HFFc6 (cell line): ENCODE measurements at places on chromosomes 2 and 18. TPM values are rescaled to one million over a fixed set of nuclear protein-coding genes. Genes with fewer than 3 reads are reported as not detected.

GRCh38 chr2:122683018-122683417, 927.6 kb downstream of the TSN start:
- no peak for DNase-seq
- H3K4me1 ChIP-seq: no peaks in the 10 kb centered on the region
- H3K27me3 ChIP-seq: no peaks in the 10 kb centered on the region; the same call in 1 of the 2 replicates
- no peaks in the 10 kb centered on the region for H3K36me3 ChIP-seq
- H3K4me3 ChIP-seq: no peak overlapping the region
- no peak overlapping the region for H3K27ac ChIP-seq

GRCh38 chr2:241238693-241239198, 50.3 kb downstream of the ANO7 start:
- H3K36me3 ChIP-seq: peaks cover 83% of the 10 kb centered on the region
- peaks cover 9% of the 10 kb centered on the region for H3K27me3 ChIP-seq
- no peak overlapping the region for H3K27ac ChIP-seq
- no peak overlapping the region for H3K4me3 ChIP-seq

Gene C2orf78
- total RNA-seq: not detected in 2 replicates

Gene TUBA4A
- 37.8 to 52.9 TPM (median 40.4 TPM) in 3 replicates for total RNA-seq

DNA sequence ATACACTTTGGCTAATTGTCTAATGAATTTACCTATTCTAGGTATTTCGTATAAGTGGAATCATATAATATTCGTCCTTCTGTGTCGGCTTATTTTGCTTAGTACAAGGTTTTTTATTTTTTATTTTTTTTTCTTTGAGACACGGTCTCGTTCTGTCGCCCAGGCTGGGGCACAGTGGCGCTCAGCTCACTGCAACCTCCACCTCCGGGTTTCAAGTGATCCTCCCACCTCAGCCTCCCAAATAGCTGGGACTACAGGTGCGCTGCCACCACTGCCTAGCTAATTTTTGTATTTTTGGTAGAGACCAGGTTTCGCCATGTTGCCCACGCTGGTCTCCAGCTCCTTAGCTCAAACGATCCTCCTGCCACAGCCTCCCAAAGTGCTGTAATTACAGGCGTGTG, 38.2 kb downstream of the PCBP1 start:
- H3K27me3 ChIP-seq: peaks cover 11% of the 10 kb centered on the region
- H3K36me3 ChIP-seq: no peaks in the 10 kb centered on the region
- H3K27ac ChIP-seq: peak overlapping the region; percentile 98

DNA sequence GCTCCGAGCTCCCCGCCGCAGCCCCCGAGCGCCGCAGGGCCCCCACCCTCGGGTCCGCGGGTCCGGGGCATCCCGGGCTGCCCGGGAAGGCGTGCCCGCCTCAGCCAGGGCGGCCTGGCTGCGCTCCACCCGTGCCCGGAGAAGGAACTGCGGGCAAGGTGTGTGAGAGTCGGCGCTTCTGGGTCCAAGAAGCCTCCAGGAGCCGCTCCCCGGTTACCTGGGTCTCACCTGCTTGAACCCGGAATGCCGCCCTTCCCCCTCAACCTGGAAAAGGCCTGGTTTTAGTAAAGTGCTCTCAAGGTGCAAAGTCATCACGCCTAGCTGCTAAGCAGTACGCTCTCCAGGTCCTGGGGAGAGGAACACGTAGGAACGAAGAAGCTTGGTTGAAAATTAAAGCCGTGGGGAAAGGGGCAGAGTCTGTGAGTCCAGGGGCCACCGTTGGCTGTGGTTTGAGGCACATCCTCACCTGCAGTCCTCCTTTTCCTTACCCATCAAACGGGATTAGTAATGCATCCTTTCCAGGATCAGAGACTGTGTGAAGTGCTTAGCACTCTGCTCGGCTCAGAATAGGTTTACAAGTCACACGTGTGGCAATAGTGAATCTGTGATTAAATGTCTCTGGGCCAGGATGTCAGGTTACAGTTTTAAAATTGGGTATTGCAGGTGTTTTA, 1.2 kb downstream of the ASAP2 start:
- peak overlapping the region; percentile 85 for H3K27ac ChIP-seq
- peak overlapping the region; percentile 97 for H3K4me3 ChIP-seq
- H3K36me3 ChIP-seq: peaks cover 19% of the 10 kb centered on the region
- peaks cover 59% of the 10 kb centered on the region for H3K4me1 ChIP-seq

DNA sequence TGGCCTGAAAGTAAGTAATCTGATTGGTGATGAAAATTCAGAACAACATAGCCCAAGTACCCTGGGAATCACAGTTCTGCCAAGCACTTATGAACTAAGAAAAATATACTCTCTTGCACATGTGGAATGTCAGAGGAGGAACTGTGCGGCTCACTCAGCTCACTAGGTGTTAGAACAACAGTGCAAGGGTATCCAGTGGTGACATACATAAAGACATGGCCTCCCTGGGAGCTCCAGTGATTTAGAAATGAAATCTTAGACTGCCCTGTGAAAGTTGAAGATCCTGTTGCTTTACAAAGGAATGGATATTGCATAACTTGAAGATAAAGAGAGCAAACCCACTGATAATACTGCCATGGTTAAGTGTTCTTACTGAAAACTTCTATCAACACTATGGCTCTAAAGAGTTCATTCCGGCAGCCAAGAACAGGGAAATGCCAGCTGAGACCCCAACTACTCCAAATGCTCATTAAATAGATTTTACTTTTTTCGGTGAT, 246.2 kb downstream of the ARHGAP15 start:
- H3K4me3 ChIP-seq: no peak overlapping the region
- no peak for DNase-seq
- no peaks in the 10 kb centered on the region; the same call in 1 of the 2 replicates for H3K27me3 ChIP-seq
- no peaks in the 10 kb centered on the region for H3K36me3 ChIP-seq
- no peaks in the 10 kb centered on the region for H3K4me1 ChIP-seq

DNA sequence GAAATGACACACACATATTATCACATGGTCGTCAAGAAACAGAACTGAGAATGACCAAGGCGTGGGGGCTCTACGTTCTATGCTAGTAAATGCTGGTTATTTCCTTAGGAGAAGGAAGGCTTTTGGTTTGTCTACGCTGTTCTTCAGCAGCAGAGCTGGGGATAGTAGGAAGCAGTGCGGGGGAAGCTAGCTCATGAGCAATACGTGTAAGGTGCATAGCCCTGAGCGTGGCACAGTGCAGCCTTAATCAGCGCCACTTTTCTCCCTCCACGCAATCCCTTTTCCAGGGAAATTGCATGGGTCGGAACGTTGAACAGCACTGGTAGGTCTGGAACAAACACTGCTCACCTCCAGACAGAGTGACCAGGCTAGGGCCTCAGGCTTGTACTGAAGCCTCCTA, 199.6 kb upstream of the FBXO11 start:
- peak overlapping the region; percentile 76; the same call in 1 of the 2 replicates for H3K4me3 ChIP-seq
- no peaks in the 10 kb centered on the region for H3K36me3 ChIP-seq
- H3K27me3 ChIP-seq: no peaks in the 10 kb centered on the region
- peak overlapping the region; percentile 97 for H3K27ac ChIP-seq
- no peak for DNase-seq

DNA sequence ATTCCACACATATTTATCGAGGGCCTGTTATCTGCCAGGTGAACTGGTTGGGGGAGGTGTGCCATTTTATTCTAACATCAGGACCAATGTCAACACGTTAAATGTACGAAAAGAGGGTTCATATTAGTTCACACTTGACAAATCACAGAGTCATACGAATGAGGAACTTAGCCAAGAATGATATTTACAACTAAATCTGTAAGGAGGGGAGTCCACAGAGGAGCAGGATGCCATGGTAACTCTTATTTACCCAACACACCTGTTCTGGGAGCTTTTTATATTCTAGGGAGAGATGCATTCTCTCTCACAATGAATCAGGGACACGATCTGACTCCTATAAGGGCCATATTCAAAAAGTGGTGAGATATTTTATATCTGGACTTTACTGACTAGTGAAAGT, 144.1 kb downstream of the CDC42EP3 start:
- DNase-seq: no peak
- H3K36me3 ChIP-seq: no peaks in the 10 kb centered on the region
- peaks cover 3% of the 10 kb centered on the region; the same call in 1 of the 2 replicates for H3K27me3 ChIP-seq

Gene XIRP2
- not detected in 3 replicates for total RNA-seq

GRCh38 chr2:18520451-18521425, 39.7 kb downstream of the RDH14 start:
- peak; percentile 57 for DNase-seq
- no peaks in the 10 kb centered on the region for H3K27me3 ChIP-seq
- no peak overlapping the region for H3K27ac ChIP-seq
- peaks cover 69% of the 10 kb centered on the region for H3K4me1 ChIP-seq

Gene FLACC1
- 0.70 to 1.4 TPM (median 1.1 TPM) in 3 replicates for total RNA-seq

GRCh38 chr2:236661762-236662110, 92.1 kb downstream of the ACKR3 start:
- H3K36me3 ChIP-seq: peaks cover 11% of the 10 kb centered on the region
- peak overlapping the region; percentile 36; the same call in 1 of the 2 replicates for H3K27ac ChIP-seq
- peaks cover 38% of the 10 kb centered on the region for H3K4me1 ChIP-seq
- H3K27me3 ChIP-seq: peaks cover 10% of the 10 kb centered on the region
- no peak for DNase-seq

DNA sequence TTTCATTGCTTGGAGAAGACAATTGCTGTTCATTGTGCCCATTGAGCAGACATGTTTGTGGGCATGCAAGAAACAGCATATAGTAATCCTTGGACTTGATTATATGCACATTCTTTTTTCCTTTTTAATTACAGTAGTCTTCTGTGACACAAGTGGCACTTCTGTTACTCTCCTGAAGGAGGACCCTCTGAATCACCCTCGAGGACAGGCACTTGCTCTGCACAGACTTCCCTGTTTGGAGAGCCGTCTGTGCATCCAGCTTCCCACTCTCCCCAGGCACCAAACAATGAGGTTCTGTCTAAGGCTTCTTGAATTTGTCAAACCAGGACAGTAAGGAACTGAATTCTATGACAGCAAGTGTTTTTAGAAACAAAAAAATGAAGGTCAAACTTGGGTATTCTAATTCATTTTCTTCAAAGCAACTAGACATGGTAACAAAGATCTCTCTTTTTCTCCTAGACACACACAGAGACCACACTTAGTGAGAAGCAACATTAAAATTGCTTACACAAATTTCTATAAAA, 844.6 kb upstream of the ID2 start:
- H3K36me3 ChIP-seq: no peaks in the 10 kb centered on the region
- H3K27ac ChIP-seq: no peak overlapping the region
- no peaks in the 10 kb centered on the region for H3K27me3 ChIP-seq
- peaks cover 22% of the 10 kb centered on the region for H3K4me1 ChIP-seq
- DNase-seq: no peak
- H3K4me3 ChIP-seq: no peak overlapping the region

GRCh38 chr2:62089658-62090057, 106.3 kb upstream of the B3GNT2 start:
- H3K36me3 ChIP-seq: no peaks in the 10 kb centered on the region
- no peaks in the 10 kb centered on the region for H3K27me3 ChIP-seq
- no peak overlapping the region for H3K27ac ChIP-seq
- no peak for DNase-seq

GRCh38 chr2:30380824-30381223, 66.2 kb upstream of the LCLAT1 start:
- H3K36me3 ChIP-seq: peaks cover 8% of the 10 kb centered on the region; the same call in 1 of the 2 replicates
- peaks cover 16% of the 10 kb centered on the region for H3K27me3 ChIP-seq
- no peak for DNase-seq
- no peak overlapping the region for H3K27ac ChIP-seq

GRCh38 chr2:21289551-21289950, 165.8 kb downstream of the TDRD15 start:
- H3K27ac ChIP-seq: no peak overlapping the region
- H3K27me3 ChIP-seq: no peaks in the 10 kb centered on the region; the same call in 1 of the 2 replicates
- H3K4me3 ChIP-seq: no peak overlapping the region
- H3K4me1 ChIP-seq: no peaks in the 10 kb centered on the region
- DNase-seq: no peak

Gene RSAD2
- not detected in 3 replicates for total RNA-seq

DNA sequence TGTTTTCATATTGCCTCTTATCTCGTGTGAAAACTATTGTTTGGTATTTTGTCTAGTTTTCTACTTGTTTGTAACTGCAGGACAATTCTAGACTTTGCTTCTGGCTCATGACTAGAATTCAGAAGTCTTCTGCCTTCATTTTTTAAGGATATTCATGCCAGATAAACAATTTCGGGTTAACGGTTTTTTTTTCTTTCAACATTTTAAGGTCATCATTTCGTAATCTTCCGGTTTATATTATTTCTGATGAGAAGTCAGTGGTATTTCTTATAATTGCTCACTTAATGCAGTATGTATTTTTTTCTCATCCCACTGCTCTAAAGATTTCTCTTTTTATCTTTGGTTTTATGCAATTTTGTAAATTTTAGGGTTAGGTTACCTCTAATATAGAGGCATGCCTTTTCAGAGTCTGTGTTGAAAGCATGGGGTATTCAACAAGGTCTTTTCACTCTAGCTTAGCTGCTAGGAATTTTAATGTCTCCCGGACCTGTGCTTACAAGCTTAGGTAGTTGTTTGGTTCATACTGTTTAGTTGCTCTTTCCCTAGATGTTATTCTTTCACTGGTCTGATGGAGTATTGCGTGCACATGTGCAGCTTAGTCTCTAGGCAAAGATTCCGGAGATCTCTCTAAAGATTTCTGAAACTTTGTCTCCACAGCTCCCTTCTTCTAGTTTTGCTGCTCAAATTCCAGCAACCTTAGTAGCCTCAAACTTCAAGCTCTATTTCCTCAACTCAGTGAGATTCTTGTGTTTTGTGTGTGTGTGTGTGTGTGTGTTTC, 198.1 kb downstream of the MCFD2 start:
- H3K36me3 ChIP-seq: peaks cover 52% of the 10 kb centered on the region
- H3K27me3 ChIP-seq: no peaks in the 10 kb centered on the region
- no peak for DNase-seq
- H3K27ac ChIP-seq: peak overlapping the region; percentile 78
- peaks cover 92% of the 10 kb centered on the region for H3K4me1 ChIP-seq

- H3K27me3 ChIP-seq: no peaks in the 10 kb centered on the region
- no peak overlapping the region for H3K27ac ChIP-seq
- DNase-seq: no peak
- no peaks in the 10 kb centered on the region for H3K36me3 ChIP-seq
- no peak overlapping the region for H3K4me3 ChIP-seq
These were observed 10.9 kb upstream of the ERBB4 start for GRCh38 chr2:212549463-212549862.

DNA sequence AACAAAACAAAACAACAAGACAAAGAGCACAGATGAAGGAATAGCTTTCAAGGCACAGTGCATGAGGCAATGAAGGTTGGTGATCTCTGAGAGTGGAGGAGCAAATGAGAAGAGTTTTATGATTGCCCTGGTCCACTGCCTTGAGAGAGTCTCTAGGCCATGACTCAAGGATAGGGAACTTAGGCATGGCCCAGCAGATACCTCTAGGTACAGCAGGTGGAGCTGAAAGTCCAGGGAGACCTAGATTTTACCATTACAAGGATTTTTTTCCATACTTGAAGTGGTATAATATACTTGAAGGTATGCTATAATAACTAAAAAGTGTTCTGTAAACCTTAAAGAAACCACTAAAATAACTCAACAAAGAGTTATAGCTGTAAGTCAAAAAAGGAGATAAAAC, 239.5 kb upstream of the KLHL29 start:
- no peaks in the 10 kb centered on the region for H3K4me1 ChIP-seq
- H3K27ac ChIP-seq: no peak overlapping the region
- no peak for DNase-seq
- peaks cover 2% of the 10 kb centered on the region; the same call in 1 of the 2 replicates for H3K27me3 ChIP-seq
- no peaks in the 10 kb centered on the region for H3K36me3 ChIP-seq

- no peaks in the 10 kb centered on the region for H3K4me1 ChIP-seq
- no peak overlapping the region for H3K4me3 ChIP-seq
- no peak overlapping the region for H3K27ac ChIP-seq
- DNase-seq: no peak
- peaks cover 3% of the 10 kb centered on the region for H3K27me3 ChIP-seq
These were observed 5.5 kb upstream of the TSPYL6 start for GRCh38 chr2:54261537-54261936.

GRCh38 chr2:236959876-236960275, 125.8 kb upstream of the COPS8 start:
- peaks cover 24% of the 10 kb centered on the region for H3K27me3 ChIP-seq
- no peaks in the 10 kb centered on the region for H3K4me1 ChIP-seq
- no peak overlapping the region for H3K27ac ChIP-seq
- DNase-seq: no peak
- H3K36me3 ChIP-seq: no peaks in the 10 kb centered on the region
- no peak overlapping the region for H3K4me3 ChIP-seq
